Left hindlimb (tissue), 1 donor: ENCODE measurements at places on chromosomes 12 and 14.

DNA sequence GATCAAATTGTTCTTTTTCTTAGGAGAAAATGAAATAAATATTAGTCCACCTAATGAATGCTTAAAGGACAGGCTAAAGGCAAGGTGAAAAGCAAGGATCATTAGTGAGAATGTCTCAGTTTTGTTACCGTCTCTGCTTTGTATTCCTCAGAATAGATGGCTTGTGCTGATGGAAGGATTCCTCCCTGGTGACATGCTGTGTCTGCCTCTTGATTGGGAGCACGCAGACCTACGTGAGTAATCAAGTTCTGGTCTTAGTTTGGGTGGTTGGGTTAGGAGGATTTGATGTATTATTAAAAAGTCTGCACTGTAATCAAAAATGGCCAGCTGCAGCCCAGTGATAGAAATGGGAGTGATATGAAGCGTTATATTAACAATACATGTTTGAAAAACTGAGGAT, 78.8 kb upstream of the RTL1 start:
- DNase-seq = no peak

- no peak for DNase-seq
Observed at GRCh38 chr12:3727877-3728632, 24.9 kb downstream of the CRACR2A start.

DNA sequence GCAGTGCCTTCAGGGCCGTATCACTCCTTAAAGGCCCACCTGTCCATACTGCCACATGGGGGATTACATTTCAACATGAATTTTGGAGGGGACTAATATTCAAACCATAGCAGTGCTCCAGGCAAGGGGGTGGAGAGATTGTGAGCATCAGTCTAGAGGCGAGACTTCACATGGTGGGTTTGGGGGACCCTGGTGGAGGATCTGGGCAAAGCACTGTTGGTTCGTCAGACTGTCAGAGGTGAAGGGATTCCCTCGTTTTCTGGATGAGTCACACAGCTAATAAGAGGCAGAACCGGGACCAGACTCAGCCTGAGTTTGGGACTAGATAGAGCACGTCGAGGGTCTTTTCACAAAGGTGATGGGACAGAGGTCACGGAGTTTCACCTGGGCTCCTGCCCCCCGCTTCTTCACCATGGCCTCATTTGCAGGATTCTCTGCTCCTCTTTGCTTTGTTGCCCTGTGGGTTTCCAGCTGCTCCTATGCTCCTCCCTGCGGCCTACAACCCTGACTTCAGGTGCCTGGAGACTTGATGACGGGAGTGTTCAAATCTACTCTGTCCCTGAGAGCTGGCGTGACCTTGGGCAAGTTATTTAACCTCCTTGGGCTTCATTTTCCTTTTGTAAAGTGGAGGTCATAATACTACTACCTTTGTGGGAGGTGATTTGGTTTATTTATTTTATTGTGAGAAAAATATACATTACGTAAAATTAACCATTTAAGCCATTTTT, 41.5 kb downstream of the TEAD4 start:
- no peak for DNase-seq

DNA sequence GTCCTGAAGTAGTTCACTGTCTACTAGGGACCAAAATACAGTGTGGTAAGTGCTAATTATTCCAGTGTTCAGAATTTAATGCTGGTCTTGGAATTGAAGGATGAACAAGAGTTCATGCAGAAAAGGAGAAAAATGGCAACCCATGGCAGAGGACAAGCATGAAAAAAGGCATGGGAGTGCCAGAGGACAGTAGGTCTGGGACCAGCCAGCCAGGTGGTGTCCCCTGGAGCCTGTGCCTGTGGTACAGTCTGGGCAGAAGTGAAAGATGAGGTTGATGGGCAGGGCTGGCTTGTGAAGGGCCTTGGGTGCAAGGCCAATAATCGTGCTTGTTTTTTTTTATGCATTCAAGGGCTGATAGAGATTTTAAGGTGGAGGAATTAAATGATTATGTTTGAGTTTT, 21.0 kb downstream of the C12orf75 start:
- no peak for DNase-seq

DNA sequence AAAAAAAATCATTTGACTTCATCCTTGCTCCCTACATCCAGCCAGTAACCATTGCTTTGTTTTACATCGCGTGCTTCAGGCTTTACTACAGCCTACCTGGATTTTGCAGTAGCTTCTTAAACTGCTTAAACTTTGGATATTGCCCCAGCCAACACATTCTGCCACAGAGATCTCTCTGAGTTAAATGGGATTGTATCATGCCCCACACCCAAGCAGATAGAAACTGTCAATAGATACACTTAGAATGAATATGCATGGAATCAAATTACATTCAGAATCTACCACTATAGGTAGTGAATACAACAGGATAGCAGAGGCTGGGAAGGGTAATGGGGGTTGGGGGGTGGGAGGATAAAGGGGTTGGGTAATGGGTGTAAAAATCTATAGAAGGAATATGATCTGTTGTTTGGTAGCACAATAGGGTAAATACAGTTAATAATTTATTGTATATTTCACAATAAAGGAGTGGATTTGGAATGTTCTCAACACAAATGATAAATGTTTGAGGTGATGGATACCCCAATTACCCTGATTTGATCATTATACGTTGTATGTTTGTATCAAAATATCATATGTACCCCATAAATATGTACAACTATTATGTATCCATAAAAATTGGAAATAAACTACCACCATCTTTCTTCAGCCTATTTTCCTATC, 2.7 kb upstream of the MYRFL start:
- DNase-seq = no peak
